ENCODE measurements at places on chromosomes 1 and 21.

GRCh38 chr1:25683731-25684130 lies 67.1 kb downstream of the MAN1C1 start:
- no peak for DNase-seq

DNA sequence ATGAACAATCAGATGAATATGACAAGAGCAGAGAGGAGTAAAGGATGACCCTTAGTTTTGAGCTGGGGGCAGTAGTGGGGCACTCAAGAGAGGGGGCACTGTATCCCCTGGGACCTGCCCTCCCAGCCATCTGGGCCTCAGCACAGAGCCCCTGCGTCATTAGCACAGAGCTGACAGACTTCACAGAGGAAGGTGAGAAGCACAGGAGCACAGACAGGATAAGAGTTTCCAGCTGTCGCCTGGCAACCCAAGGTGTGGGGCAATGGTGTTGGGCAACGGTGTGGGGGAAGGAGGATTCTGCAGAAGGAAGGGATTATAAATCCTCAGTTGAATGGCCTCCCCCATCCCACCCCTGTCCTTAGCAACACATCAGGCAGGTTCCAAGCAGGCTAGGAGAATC lies 30.2 kb downstream of the RAB3B start:
- no peak for DNase-seq

GRCh38 chr1:32474954-32475353 lies 10.1 kb downstream of the ZBTB8B start:
- DNase-seq, result no peak

DNA sequence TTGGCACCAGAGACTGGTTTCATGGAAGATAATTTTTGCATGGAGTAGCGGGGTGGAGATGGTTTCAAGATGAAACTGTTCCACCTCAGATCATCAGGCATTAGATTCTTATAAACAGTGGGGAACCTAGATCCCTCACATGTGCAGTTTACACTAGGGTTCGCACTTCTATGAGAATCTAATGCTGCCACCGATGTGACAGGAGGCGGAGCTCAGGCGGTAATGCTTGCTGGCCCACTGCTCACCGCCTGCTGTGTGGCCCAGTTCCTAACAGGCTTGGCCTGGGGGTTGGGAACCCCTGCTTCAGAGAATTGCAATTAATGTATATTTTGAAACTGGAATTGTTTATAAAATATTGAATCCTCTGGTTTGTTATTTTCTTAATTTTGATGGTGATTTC lies 92.1 kb downstream of the NRIP1 start:
- no peak for DNase-seq

GRCh38 chr1:210246447-210246846 lies 13.9 kb downstream of the SERTAD4 start:
- DNase-seq, result no peak

- DNase-seq, result no peak
Observed at GRCh38 chr1:147272042-147272441, 29.6 kb downstream of the CHD1L start.

DNA sequence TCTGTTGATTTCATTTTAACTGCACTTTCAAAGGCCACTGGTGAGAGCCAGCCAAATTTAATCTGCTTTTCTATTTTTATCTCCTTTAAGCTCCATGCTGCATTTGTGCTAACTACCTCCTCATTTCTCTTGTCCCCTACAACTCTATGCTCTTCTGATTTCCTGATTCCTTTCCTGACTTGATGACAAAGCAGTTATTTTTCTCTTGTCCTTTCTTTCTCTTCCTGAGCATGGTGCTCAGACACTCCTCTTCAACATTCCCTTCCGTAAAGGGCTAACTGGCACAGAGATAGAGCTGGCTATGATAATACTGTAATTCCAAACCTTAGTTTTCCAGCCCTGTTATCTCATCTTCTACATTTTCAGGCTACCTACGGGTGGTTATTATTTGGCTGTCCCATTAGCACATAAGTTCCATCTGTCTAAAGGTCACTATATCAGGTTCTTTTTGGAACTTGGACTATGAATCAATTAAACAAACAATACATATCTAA lies 6.8 kb upstream of the BCAS2 start:
- no peak for DNase-seq

GRCh38 chr1:97137862-97138514 lies 416.4 kb downstream of the PTBP2 start:
- DNase-seq, result no peak

DNA sequence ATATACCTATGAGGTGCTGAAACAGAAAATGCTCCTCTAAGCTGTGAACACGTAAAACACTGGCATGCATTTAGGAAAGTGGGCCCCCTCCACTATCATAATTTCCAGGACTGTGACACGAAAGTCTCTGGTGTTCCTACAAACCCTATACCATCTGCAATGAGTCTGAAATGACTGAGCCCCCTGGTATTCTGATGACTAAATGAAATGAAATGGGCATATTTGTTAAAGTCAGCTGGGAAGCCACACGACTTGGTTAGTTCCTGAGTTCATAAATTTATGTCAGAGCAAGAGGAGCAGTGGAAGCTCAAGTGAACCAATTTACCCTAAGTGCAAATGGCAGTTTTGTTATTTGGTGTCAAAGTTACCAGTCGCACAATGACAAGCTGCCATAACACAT lies 182.3 kb downstream of the KCTD3 start:
- DNase-seq, result no peak

DNA sequence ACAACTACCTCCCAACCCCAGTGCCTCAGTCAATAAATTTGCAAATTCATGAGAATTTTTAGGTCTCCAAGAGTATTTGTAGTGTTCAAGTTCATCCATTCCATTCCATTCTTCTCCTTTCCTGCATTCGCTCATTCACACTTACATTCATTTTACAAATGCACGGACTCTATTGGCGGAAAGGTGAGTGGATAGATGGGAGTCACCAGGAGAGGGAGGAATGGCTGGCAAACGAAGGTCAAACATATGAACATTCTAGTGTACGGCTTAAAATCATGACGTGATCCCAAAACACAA lies 2.5 kb downstream of the LORICRIN start:
- no peak for DNase-seq

DNA sequence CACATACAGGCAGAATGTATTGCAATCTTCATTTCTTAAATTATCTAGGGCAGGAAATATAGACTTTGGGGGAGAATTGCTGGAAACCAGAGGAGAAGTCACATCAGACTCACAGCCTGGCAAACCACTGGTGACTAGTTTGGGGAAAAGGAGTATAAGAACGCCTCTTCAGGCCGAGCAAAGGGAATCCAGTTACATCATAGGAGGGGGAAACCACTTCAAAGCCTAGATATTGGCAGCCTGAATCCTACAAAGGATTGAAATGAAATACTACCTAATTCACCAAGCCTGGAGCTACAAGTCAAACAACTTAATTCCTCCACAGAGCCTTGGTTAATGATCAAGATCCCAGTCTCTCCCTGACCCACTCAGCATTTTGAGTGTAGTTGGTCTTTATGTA lies 121.7 kb downstream of the SLC30A10 start:
- no peak for DNase-seq

DNA sequence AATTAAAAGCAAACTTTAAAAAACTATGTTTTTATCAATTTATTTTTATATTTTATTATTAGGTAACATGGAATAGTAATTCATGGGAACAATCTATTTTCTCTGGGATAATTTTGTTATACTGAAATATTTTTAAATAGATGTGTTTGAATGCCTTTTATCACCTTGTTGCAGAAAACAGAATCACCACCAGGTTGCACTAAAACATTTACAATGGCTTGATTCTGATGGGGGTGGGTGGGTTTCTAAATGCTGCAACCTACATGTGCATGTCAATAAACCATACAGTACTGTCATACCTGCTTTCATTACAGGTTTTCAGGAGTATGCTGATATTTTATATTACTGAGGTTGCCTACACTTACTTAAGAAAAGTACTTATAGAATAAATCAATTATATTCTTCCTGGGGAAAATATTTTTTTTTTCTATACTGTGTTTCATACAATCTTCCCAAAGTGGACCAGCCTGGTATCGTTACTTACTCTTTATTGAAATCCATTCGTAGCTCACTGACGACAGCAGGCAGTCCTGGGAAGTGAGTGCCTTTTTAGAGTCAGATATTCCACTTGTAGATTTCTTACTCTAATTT lies 132.8 kb downstream of the PTPRC start:
- DNase-seq, result no peak

DNA sequence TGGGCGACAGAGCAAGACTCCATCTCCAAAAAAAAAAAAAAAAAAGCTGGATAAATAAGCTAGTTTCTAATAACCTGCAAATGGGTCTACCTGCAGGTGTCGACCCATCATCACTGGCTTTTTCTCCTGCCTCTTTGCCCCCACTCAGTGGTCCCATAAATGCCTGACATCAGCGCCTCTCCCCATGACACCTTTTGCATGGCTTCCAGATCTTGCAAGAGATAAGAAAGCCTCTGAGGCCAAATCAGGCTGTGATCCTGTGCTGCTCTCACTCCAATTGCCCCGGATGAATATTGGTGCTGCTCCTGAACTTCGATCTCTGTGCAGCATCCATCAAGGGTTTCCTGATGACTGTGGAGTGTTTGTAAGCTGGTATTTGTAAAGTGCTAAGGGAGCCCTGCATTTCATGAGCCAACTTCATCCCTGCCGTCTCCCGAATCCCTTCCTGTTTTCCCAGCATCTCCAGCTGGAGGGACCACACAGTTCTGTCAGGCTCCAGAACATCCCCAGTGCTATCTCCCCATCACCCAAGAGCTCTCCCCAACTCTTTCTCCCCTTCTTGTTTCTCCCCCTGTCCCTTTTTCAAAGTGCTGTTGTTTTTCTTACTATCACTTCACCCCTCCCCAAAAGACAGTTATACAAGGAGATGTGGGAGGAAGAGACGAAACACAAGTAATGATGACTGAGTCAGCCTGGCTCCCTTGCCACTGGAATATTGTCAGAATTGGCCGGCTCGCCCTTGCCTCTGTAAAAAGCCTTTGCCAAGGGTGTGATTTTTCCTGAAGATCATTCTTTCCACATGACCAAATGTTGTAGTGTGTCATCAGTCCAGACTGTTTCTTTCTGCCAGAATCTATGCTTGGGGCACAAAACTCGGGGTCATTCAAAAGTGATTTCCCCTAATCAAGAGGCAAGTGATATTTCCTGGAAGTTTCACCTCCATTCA lies 2.8 kb upstream of the EFHD2 start:
- DNase-seq, result no peak

DNA sequence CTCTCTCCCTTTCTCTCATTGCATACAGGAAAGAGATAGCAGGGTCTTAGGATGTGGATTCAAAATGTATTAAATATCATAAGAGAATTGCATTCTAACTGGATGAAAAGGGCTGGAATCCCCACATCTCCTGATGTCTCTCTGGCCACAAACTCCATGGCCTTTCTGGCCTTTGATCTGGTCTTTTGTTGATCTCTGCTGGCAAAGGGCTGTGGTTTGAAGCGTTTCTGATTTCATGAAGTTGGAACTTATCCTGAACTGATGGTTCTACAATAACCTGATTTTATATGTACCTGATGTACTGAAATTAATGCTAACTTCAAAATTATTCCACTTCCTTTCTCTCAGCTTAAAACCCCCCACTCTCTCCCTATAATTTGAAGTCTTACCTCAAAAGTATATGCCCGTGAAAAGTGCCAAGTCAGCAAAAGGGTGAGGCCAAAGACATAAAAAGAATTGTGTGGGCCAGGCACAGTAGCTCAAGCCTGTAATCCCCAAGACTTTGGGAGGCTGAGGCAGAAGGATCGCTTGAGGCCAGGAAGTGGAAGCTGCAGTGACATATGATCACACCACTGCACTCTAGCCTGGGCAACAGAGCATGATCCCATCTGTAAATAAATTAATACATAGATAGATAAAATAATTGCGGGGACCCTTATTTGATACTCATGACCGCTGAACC lies 6.4 kb upstream of the KIF14 start:
- no peak for DNase-seq

DNA sequence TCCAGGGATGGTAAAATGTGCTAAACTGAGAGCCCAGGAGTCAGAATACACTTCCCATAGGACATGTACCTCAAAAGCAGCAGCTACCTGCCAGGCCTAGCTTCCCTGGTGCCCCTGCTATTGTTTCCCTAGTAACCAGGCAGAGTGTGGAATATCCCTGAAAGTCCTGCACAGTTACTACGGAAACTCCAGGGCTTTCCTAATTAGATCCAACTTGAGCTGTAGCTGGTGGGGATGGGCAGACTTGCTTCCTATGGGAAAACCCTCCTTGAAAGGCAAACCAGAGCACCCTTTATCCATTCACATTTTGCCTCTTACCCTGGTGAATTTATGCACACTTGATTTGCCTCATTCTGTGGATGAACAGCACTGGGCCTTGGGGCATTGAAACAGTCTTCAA lies 559.9 kb upstream of the PBX1 start:
- no peak for DNase-seq

DNA sequence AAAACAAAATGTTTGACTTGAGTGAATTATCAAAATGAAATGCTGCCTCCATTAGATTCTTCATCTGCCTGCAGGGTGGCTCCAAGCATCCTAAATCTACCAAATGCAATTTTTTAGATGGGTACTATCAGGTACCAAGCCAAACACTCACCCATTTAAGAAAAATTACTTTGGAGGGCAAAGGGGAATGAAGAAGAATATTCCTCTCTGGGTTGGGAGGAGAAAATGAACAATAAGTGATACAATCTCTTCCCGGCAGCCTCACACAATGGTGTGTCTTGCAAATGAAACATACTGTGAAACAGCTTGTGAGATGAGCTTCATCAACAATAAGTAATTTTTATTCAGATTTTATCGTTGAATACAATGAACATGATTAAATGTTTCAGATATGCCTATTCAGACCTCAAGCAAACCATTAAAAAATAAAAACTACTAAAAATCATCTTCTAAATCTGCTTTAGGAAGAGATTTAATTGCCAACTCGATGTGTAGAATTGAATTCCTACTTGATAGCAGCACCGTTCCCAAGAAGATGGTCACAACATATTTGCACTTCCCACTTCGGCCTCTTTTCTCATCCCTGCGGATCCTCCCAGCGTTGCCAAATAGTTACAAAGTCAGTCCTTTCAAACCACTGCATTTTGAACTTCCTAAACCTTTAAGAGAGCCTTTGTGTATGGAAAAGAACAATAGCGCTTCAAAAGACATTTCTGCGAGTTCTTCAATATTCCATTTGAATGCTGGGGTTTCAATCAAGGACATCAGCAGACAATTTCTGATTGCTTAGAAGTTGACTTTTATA lies 2.7 kb downstream of the DAB1 start:
- DNase-seq, result no peak

DNA sequence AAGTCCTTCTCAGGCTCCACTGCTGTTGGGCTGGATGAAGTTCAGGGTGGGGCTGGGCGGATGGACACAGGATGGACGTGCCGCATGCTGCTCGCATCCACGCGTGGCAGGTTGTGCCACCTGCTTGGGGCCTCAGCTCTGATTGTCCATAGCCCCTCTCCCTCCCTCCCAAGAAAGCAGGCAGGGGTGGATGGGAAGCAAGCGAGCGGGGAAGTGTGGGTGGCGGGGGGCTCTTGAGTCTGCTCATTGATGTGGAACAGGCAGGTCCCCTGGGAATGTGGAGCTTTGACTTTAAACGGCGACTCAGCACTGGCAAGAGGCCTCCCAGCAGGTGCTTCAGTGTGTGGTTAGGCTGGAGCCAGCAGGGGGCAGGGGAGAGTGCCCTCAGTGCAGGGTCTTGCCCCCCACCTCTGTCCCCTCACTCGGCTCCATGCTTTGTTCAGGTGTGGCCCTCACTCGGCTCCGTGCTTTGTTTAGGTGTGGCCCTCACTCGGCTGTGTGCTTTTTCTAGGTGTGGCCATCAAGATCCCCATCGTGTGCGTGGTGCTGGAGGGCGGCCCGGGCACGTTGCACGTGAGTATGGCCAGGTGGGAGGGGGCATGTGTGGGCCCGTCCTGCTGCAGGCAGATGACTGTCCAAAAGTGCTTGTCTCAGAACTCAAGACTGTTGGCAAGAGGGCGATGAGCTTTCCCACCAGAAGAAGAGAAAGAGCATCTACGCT lies 23.9 kb downstream of the TRPM2 start:
- DNase-seq, result no peak

- no peak for DNase-seq
Observed at GRCh38 chr21:38350684-38351083, 93.9 kb downstream of the KCNJ15 start.
